ENCODE measurements at places on chromosomes 7 and 10.

- DNase-seq: no peak
Observed at GRCh38 chr10:107740962-107741690, 576.6 kb upstream of the SORCS1 start.

GRCh38 chr7:90552521-90552920 is 43.6 kb upstream of the CDK14 start:
- DNase-seq: no peak

GRCh38 chr10:49008505-49009198 is 69.0 kb upstream of the LRRC18 start:
- no peak for DNase-seq

DNA sequence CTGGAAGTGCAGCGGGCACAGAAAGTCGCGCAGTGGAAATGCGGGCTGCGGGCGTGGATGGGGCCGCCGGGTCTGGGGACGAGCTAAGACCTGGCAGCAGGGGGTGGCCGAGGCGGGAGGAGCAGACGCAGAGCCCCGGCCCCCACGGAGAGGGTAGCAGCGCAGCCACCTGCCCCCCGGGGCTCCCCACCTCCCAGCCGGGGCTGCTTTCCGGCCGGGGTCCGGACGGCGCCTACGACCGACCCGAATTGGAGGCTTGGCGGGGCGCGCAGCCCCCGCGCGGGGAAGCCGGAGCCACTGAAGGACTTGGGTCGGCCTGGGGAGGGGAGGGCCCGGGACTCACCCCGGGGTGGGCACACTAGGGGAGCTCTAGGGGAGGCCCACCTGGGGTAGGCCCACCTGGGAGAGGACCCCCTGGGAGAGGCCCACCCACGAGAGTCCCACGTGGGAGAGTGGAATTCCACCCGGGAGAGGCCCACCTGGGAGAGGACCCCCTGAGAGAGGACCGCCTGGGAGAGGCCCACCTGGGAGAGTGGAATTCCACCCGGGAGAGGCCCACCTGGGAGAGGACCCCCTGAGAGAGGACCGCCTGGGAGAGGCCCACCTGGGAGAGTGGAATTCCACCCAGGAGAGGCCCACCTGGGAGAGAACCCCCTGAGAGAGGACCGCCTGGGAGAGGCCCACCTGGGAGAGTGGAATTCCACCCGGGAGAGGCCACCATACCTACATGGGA is 854 bp upstream of the CFAP46 start:
- no peak for DNase-seq

GRCh38 chr10:113995201-113995600 is 48.5 kb upstream of the ADRB1 start:
- no peak for DNase-seq

DNA sequence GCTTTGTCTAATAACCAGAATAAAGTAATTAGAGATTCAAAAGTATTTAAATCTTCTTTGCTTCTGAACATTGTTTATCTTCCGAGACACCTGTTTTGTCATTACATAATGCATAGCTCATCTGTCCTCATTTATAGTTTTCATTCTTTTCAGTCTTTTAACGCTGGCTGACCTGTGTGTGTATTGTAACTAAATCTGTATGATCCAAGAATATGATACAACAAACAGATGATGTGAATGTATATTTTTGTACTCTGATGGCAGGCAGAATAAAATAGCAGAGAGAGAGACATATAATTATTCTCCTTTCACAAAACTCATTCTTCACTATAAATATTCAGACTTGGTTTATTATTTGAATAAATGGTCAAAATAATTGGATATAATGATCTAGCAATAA is 80.6 kb downstream of the ORC5 start:
- DNase-seq: no peak

GRCh38 chr10:116457488-116457887 is 29.8 kb downstream of the PNLIPRP3 start:
- no peak for DNase-seq

DNA sequence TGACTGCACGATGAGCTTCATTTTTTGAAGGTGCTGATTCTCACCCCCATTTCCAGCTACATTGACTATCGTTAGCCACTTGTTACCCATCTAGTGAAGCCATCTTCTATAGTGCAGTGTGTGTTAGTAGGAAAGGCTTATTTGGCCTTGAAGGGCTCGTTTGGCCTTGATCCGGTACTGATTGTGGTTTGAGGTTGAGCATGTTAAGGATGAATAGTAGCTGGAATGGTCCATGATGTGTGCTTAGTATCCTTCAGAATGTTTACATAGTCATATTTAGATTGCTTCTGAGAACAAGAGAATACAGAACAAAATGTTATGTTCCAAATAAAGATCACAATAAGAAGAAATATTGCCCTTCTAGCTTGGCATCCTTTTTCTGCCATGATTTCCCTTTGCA is 591.5 kb downstream of the AUTS2 start:
- no peak for DNase-seq

DNA sequence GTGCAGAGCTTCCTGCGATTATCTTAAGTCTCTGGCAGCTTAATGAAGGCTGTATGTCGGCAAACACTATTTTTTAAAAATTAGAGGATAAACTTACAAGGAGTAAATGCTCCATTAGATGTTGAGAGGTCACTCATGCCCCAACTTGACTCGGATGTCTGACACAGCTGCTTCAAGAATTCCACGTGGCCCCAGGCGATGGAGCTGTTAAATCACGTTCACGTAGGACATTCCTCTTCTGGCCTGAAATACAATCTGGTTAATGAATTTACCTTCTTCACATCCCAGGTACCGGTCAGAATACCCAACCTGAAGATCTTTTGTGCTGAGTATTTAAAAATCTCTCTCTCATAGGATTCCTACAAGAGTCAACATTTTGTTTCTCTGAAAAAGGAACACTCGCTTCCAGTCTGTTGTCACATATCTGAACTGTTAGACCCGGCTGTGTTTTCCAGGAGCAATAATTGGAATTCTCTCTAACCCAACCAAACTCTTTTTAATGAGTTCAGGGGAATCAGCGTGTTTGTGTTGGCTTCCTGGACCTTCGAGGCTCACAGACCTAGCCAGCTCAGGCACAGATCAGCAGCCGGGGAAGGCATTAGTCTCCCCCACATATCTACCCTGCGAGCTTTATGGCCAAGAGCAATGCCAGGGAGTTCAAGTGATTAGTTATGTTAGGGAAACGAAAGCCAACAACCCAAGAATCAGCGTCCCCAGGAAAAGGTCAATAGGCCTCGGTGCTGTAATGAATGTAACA is 284.9 kb downstream of the FGFR2 start:
- no peak for DNase-seq

- DNase-seq: no peak
Observed at GRCh38 chr7:102823390-102824119, 74.8 kb downstream of the FAM185A start.

DNA sequence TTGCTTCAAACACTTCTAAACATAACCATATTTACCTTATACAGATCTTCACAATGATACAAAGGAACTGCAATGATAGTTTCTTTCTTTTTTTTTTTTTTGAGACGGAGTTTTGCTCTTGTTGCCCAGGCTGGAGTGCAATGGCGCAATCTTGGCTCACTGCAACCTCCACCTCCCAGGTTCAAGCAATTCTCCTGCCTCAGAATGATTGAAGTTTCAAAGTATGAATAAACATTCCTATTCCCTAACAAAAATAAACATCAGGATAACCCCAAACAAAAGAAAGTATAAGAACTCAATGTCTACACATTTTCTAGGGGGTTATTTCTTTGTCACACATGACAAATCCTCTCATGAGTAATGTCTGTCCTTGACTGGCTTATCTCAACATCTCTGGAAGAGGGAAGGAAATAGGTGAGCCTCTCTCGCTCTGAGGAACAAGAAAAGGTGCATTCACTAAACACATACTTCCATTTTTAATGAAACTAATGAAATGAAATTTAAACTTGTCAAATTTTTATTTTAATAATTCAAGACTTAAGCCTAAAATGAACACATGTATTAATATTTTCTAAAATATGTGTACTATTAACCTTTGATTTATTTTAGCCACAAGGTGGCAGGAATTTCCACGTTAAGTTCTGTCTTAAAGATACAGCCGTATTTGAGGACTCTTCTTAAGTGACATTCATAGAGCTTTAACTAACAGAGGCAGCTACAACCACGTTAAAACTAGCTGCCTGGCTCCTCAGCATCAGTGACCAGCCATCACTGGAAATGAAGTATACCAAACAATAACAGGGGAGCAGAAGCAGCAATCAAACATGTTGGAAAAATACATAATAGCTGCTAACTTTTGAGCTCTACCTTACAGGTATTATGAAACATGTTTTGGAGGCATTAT is 58.3 kb downstream of the MALSU1 start:
- DNase-seq: no peak

DNA sequence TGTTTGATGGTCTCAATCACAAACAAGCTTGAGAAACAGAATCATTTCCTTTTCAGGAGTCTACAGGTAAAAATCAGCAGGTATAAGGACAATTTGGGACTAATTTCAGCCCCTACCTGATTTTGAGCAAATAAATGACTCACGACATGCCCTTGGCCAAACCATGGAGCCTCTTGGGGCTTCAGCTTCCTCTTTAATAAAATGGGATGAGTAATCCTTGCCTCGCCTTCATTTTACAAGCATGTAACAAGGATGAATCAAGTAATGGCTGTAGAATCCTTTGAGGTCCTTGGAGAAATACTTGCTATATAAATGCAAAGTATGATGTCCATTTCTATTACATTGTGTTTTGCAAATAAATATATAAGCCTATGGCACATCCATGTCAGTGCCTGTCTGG is 212.8 kb upstream of the PODXL start:
- no peak for DNase-seq

- DNase-seq: no peak
Observed at GRCh38 chr7:99028261-99028973, 115.5 kb downstream of the SMURF1 start.

- no peak for DNase-seq
Observed at GRCh38 chr7:132134814-132135445, 441.3 kb downstream of the PLXNA4 start.

GRCh38 chr10:109892931-109893330 is 30.4 kb downstream of the XPNPEP1 start:
- no peak for DNase-seq

GRCh38 chr7:108016841-108017775 is 14.1 kb upstream of the LAMB1 start:
- no peak for DNase-seq

DNA sequence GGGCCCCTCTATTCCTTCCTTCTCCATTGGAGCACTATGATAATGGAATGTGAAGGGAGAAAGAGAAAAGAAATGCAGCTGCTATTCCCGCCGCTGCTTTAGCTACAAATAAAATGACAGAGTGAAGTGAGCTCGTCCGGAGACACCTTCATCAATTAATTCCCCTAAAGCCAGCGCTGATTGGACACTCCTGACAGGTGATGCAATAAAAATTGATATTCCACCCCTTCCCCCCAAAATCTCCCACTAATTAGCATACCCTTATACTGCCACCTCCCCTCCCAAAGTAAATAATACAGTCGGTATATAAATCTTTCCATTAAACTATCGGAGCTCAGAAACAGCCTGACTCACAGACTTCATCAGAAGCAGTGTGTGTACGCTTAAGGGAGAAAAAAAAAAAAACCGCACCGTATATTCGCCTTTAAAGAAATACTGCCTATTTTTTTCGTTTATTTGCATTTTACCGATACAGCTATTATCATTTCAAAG is 7.3 kb downstream of the SKIDA1 start:
- DNase-seq: no peak
